ENCODE measurements at places on chromosomes 1 and 21.

GRCh38 chr1:212166244-212166643, 119.0 kb upstream of the PPP2R5A start:
- no peak for DNase-seq

DNA sequence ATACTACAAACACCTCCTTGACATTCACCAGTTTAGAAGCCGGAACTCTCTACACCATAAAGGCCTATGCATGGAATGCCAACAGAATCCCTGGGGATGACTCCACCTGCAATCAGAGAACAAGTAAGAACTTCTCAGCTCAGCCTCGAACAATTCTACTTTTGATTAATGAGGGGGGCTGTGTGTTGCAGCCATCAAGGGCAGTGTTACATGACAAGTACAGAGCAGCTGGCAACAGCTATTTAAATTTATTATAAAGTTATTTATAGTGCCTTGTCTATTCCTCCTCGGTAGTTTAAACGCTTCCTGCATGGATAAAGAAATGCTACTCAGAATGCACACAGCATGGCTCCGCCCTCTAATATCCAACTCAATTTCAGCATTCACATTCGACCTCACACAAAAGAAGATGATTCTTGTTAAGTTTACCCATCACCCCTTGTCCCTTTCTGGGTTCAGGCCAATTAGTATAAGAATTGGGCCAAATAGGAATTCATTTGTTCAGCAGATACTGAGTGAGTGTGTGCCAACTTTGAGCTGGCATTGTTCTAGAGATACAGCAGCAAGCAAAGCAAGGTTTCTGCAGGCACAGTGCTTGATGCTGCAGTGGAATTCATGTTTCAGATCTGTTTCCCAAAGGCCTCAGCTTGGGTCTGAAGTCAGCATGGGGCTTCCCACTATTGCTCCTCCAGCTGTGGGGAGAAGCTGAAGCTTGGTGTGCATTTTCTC, 6.4 kb downstream of the FNDC7 start:
- DNase-seq, result no peak

- no peak for DNase-seq
Measured at GRCh38 chr1:115557715-115558114, 84.1 kb upstream of the VANGL1 start.

- DNase-seq, result no peak
Measured at GRCh38 chr1:227939791-227940771, 7.7 kb downstream of the WNT9A start.

DNA sequence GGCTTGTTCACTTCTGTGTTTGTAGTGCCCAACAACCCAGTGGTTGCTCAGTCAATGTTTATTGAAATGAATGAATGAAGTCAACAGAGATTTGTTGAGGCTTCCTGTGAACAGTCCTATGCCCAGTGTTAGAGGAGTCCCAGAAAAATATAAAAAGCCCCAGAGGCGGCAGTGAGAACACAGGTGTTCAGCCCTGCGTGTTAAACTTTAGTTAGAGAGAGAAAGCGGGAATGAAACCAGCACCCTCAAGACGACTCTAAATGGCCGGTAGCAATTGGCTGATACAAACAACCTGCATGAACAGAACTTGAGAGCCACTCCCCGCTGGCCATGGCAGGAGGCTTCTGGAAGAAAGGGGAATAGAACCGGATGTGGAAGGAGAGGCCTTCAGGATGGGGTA, 22.6 kb downstream of the TMEM51 start:
- DNase-seq, result no peak

- DNase-seq, result no peak
Measured at GRCh38 chr1:63936276-63936675, 162.5 kb downstream of the ROR1 start.

DNA sequence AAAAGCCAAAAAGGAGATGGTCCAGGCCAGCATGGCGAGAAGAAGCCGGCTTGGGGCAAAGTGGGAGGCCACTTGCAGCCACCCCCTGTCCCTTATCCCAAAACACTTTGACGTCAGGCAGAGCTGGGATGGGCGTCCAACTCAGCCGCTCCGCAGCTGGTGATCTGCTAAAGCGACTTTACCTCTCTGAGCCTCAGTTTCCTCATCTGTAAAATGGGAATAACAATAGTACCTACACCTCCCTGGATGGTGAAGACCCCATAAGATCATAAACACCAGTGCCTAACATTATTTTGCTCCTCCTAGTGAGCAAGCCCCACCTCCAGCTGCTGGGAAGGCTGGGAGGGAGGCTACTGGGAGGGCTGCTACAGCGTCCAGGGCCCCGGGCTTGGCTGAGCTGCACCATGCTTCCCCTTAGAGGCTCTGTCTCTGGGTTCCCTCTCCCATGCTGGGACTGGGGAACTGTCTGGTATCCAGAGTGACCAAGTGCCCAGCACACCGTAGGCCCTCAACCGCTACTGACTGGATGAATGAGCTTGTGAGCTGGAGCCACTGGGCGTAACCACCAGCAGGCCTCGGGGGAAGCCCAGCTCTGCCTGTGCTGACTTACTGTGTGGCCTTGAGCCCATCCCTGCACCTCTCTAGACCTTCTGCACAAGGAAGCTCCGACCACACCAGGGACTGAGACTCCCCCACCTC, 18.3 kb downstream of the IFFO2 start:
- no peak for DNase-seq

- DNase-seq, result no peak
Measured at GRCh38 chr1:94050254-94050653, 70.7 kb downstream of the ABCA4 start.

GRCh38 chr21:24890021-24890420, 717.3 kb downstream of the MRPL39 start:
- DNase-seq, result no peak

- DNase-seq, result no peak
Measured at GRCh38 chr1:232627645-232628334, 2.1 kb downstream of the SIPA1L2 start.

GRCh38 chr1:1315435-1315954, 7.1 kb downstream of the PUSL1 start:
- DNase-seq, result no peak

- no peak for DNase-seq
Measured at GRCh38 chr1:193311226-193311948, 125.0 kb upstream of the B3GALT2 start.

DNA sequence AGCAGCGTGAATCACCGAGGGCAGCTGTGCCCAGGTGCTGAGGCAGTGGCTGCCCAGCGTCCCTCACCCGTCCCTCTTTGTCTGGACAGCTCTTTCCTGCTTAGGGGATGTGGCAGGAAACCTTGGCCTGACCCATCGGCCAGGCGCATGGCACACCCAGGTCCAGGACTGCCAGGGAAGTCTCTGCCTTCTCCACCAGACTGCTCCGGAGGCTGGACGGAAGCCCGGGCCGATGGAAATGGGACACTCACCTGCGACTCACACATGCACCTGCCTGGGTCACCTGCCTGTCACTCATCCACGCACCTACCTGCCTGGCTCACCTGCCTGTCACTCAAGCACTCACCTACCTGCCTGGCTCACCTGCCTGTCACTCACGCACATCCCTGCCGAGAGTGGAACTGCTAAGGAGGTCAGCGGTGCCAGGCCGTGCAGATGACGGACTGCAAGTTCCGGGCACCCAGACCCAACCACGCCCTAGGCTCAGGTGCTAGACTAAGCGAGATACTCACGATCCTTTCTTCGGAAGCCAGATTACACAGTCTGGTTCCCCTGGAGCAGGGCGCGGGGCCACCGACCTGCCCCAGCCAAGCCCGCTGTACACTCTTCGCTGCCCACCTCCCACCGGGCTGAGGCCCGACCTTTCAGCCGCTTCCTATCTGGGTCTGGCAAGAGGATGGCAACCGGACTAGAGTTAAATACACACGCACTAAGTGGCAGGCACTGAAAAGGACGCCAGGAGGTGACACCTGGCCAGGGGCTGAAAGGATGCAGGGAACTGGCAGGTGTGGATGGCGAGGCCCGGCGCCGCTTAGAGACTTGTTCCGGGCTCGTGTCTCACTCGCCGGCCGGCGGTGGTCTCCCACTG, 1.1 kb downstream of the UBE2J2 start:
- no peak for DNase-seq

DNA sequence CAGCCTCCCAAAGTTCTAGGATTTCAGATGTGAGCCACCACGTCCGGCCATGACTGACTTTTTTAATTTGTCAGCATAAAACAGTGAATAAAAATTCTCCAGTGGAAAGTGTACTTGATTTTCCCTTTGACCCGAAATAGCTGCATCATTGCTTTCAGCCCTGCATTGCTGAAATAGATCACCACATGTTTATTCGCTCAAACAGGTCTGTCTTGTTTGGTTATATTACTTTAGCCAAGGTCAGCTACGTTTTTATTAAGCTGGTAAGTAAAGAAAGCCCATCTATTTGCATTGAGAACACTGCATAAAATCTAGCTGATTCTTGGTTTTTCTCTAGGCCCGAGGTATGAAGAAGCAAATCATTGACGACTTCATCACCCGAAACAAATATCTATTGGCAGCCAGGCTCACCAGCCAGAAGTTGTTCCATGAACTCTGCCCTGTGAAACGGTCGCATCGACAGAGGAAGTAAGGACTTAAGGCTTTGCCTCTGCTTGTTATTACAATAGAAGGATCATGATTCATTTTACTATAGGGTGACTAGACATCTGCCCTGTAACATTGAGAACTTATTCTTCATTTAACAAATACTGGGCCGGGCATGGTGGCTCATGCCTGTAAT, 25.6 kb downstream of the AGMAT start:
- DNase-seq, result no peak

- DNase-seq, result no peak
Measured at GRCh38 chr1:208500375-208500774, 256.2 kb upstream of the PLXNA2 start.

DNA sequence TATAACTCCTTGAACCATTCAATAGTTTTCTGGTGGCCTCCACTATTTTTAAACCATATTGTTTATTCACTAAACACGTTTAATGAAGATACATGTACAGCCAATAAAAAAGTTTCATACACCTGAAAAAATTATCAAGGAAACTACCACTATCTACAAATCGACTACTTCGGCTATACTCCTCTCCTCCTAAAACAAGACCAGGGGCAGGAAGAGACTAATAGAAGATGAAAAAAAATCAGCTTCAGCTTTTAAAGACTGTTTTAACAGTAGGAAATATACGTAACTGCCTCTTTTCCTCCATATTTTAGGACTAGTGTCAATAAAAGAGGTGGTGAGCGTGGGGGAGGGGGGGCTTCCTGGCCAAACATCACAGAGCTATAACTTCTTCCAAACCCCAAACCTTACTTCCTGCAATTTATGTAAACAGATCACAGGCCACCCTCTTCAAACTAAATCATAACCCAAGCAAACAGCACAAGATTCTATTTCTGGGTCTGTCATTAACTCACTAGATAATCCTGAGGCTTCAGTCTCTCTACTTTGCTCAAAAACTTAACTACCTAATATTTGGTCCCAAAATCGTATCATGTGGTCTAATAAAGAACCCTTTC, 15.1 kb downstream of the FOXJ3 start:
- DNase-seq, result no peak

DNA sequence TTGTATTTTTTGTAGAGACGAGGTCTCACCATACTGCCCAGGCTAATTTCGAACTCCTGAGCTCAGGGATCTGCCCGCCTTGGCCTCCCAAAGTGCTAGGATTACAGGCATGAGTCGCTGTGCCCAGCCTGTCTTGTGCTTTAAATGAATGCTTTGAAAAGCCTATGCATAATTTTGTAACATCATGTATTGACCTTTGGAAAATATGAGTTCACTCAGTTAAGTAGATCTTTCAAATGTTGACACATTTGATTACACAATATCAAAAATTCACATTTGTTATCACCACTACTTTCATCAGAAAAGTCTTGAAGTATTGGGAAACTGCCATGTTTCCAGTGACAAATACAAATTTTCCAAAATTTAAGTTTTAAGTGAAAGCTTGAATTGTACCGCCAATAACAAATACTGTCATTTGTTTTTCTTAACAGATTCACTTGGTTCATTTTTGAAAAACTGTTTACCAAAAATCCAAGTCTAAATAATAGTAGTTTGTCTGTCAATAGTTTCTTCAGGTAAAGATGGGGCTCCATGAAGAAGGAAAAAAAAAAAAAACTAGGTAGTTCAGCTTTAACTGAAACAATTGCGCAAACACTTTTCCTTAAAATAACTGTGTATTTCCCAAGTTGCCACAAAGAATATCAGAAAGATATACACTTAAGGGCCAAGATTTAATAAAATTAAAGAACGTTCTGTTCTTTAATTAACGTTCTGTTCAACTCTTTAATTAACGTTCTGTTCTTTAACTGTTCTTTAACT, 233.2 kb upstream of the NR5A2 start:
- DNase-seq, result no peak

- no peak for DNase-seq
Measured at GRCh38 chr1:246417813-246418564, 89.1 kb downstream of the SMYD3 start.

GRCh38 chr1:145846201-145846612, 777 bp downstream of the NUDT17 start:
- DNase-seq, result no peak

DNA sequence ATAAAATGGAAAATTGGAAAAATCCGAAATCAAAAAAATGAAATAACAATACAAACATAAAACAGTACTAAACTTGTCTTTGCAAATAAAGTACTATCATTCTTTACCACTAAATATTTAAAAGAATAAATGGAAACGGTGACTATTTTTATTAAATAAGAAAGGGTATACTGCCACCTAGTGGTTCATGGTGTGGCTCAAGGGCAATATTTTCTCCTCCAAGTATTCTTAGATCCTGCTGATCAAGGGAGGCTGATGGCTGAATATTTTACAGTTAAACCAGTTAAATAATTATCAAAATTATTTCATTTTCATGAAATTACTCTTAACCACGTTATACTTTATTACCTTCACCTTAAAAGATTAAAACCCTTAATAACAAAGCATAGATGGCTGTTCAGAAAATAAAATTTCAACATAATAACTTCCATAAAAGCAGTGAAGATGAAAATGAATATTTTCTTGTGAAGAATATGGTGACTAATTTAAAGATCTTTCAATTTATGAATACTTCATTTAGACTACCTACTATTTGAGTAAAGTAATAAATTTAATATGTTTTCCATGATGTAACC, 1793.9 kb downstream of the NCAM2 start:
- DNase-seq, result peak; percentile 24

- no peak for DNase-seq
Measured at GRCh38 chr1:8456991-8457390, 139.1 kb downstream of the SLC45A1 start.

DNA sequence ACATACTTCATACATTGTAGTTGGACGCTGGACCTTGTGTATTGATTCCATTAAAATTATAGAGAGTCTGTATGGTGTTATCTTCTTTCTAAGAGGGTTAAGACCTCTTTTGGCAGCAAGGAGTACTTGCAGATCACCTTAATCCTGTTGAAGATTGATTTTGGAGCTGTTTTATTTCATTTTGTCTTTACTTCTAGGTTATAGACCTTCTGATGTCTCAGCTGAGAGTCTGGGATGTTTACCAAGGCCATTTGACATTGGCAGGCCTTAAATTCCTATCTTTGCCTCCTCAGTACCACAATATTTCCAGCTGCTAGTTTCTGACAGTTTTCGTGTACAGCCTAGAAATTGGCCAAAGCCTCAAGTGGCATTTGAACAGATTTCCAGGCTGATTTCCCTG, 338.0 kb downstream of the LMO4 start:
- DNase-seq, result no peak
